GM23338 (cell line): ENCODE measurements at places on chromosomes 5 and 9. TPM values are rescaled to one million over a fixed set of nuclear protein-coding genes. Genes with fewer than 3 reads are reported as not detected.

LEAP2 gene
- total RNA-seq: 0.54 and 1.8 TPM in 2 replicates

GRCh38 chr9:127904561-127905003, 5.2 kb upstream of the ST6GALNAC6 start:
- no peak overlapping the region for H3K4me3 ChIP-seq
- no peaks in the 10 kb centered on the region for H3K36me3 ChIP-seq
- peaks cover 28% of the 10 kb centered on the region for H3K4me1 ChIP-seq
- H3K27ac ChIP-seq: no peak overlapping the region

PCDHAC1 gene
- 9.9 and 12.1 TPM in 2 replicates for total RNA-seq

SLC6A19 gene
- not detected in 2 replicates for total RNA-seq

PCSK5 gene
- 30.8 and 34.8 TPM in 2 replicates for total RNA-seq
